ENCODE measurements at places on chromosomes 3 and 15.

DNA sequence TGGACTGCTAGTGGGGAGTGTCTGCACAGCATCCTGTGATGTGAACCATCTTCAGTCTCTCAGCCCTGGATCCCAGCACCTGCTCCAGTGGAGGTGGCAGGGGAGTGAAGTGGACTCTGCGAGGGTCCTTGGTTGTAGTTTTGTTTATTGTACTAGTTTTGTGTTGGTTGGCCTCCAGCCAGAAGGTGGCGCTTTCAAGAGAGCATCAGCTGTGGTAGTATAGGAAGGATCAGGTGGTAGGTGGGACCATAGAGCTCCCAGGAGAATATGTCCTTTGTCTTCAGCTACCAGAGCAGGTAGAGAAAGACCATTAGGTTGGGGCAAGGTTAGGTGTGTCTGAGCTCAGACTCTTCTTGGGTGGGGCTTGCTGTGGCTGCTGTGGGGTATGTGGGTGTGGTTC is 20.9 kb downstream of the NEK11 start:
- no peak for DNase-seq

DNA sequence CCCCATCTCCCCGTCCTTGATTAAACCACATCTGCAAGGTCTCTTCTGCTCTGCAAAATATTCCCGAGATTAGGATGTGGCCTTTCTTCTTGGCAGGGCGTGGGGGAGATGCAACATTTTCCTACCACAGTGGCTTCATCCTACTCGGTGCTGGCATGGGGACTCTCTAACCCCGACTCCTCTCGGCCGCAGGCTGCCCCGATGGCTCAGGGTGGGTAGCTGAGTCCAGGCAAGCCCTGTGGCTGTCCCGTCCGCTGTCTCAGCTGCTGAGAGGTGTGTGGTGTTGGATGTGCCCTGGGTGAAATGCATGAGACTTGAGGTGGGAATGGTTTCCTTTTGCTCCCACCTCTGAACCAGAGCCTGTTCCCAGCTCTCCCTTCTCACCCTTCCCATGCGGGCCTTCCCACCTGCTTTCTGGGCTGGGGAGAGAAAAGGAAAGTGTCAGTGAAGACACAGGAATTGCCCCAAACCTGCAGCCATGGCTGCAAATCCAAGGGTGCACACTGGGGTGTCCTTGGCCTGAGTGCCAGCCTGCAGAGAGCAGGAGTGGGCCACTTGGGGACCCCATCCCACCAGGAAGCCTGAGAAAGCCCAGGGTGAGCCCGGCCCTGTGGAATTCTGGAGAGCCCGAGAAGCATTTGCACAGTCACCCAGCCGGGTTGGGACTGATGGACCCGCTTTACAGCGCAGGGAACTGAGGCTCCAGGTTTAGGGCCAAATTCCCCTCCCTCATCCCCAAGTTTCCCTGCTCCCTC is 115.0 kb downstream of the FBLN2 start:
- no peak for DNase-seq

DNA sequence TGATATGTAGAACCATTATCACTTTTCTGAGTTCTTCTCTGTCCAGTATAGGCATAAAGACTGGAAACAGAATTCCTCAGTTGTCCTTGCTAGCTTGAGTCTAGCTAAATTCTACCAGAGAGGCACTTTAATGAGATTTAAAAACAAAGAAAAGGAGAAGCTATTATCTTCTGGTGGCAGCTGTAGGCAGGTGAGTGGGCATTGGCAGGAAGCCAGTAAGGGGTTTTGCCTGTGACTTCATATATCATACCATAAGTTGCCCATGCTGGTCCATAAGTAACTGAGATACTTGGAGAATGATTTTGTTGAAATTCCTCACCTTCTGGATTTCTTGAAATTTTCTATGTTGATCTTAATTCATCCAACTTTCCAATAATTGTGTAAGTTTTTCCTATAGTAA is 402.3 kb upstream of the TGFBR2 start:
- no peak for DNase-seq

DNA sequence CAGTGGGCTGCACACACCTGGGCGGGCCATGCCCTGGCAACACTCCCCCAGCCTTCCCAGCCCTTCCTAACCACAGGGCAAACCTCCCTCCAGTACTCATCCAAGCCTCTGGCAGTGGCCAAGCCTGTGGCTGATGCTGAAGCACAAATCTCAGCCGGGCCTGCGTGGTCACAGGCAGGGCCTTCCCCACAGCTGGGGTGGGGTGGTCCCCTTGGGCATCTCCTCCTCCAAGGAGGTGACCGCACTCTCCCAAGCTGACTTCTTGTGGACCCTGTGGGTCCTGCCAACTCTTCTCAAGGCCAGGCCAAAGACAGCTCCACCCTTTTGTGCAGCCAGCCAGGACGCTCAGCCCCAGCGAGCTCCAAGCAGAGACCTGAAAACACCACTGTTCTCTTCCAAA is 21.4 kb downstream of the GRAMD2A start:
- DNase-seq, result no peak

DNA sequence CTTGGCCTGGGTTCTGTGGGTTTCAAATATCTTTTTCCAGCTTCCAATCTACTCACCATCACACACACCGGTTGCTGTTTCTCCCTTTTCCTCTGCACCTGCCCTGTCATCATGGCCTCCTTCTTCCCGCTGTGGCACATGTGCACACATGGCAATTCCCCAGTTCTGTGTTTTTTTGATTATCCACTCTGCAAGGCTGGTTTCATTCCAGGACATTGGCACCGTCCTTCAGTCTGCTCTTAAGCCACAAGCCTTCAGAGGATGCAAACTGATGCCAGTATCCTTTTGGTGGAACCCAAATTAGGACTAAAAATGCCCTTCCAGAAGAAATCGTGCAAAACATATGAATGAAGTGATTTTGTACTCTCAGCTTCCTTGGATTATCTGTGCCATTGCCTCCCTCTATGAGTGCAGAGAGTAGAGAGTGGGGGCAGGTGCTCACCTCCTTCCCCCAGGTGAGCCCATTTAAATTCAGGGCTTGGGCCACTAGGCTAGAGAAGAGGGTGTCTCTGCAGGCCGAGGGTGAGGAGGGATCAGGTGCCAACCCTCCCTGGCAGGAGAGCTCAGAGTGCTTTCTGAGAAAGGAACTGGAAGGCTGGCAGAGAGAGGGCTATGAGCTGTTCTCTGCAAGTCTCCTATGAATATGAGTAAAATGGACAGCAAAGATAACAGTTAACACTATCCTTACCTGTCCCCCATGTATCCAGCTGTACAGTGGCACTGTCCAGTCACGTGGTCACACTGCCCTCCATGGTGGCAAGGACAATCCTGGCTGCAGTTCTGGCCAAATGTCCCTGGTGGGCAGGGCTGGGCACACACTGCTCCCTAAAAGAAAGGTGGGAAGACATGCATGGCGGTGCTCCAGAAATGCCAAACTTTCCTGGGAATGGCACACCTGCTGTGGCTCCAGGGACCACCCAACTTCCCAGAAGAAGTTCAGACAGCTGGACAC is 100.8 kb downstream of the RAB11A start:
- no peak for DNase-seq

GRCh38 chr3:42063888-42064287 is 27.3 kb upstream of the TRAK1 start:
- no peak for DNase-seq

- peak; percentile 34 for DNase-seq
Measured at GRCh38 chr3:183159333-183159732, 3.2 kb downstream of the LAMP3 start.

DNA sequence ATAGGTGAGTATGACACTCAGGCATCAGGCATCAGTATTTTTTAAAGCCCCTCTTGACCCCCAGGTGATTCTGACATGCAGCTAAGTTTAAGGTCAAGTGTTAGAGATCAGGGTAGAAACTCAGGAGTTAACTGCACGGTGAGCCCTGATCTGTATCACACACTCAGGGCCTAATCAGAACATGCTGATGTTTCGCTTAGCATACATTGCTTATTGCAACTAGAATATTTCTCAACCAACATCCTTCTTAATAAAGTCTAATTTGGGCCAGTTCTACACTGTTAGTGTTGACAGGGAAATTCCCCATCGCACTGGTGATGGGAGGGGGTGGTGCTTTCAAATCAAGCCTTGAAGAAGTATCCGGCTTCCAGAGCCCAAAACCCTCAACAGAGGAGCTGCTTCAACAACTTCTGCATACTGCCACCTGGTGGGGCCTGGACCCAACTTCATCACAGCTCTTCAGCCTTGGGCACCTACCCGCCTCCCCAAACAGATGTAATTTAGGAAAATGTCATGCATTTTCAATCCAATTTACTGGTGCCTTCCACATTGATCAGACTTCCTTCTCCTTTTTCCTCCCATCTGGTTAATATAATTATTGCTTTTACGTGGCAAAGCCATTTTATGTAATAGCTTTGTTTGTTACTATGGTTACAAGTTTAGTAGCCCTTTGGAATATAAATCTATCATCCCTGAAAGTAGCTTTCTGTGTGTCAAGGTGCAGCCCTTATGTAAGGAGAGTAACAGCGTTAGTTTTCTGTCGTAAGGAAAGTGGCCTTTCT is 312.2 kb downstream of the RORA start:
- DNase-seq, result peak; percentile 59

DNA sequence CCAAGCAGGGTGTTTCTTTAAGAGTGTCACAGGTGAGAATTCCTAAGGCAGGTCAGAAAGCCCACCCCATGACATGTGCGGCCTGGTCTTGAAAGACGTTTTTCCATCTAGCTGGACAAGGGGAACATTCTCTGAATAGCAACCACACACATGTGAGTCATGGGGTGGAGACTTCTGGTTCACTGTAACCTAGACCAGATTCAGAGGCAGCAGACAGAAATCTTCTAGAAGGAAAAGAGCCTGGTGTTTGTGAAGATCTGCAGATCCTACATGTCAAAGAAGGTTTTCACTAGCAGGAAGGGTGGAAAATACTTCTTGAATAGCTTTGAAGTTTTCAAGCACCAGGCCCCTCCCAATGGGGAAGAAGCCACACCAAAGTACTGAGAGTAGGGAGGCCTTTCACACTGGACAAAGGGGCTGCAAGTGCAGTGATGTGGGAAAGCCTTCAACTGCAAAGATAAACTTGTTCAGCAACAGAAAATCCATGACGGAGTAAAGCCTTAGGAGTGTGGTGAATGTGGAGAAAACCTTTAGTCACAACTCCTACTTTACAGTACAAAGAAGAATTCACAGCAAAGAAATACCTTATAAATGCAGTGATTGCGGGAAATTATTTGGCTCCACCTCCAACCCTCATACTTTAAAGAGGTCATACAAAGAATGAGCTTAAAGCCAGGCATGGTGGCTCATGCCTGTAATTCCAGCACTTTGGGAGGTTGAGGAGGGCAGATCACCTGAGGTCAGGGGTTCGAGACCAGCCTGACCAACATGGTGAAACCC is 17.6 kb downstream of the ADAM10 start:
- DNase-seq, result no peak

DNA sequence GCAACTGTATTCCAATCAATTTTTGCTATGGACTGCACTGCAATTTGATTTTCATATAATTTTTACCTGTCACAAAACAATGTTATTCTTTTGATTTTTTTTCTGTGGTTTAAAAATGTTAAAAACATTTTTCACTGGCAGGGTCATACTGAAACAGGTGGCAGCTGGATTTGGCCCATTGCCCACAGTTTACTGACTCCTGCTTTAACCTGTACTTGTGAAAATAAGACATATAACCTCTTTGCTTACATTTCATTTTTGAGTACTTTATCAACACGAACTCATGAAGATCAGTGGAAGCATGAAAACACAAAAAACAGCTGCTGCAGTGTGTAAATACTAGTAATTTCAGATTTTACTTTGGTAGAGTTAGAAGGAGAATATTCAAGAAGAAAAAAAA is 313.1 kb downstream of the WDR72 start:
- DNase-seq, result no peak

DNA sequence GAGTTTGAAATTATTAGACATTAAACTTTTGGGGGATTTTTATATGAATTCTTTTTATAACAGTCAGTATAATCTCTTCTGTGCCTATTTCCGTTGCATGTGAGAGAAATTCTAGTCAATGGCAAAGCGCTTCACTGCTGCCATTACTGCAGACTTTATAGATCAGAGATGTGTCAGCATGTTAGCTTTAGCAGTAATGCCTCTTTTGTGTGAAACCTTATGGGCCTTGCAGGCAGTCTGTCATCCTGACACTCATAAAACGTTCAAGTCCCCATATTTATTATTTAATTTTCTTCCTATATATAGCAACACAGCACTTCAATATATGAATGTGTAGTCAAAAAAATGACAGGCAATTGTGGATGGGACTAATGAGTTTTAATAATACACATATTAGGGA is 191.0 kb downstream of the NLGN1 start:
- DNase-seq, result no peak

DNA sequence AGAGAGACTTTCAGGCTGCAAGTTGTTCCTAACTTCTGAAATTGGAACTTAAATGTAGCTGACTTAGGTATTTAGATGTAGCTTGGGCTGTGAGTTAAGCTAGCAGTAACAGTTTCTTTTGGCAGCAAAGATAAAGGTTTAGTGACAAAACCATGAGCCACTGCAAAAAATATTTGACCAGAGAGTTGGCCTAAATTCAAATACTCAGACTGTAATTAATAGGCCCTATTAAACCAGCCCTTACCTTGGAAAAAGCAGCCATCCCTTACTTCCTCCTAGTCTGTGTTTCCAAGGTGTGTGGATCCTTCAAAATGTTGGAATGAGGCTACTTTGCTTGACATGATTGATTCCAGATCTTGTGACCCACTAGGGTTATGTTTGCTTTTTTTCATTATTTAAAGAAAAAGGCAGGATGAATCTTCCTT is 8.2 kb downstream of the TPM1 start:
- peak; percentile 29 for DNase-seq

- no peak for DNase-seq
Measured at GRCh38 chr3:183449391-183449790, 21.0 kb upstream of the MCF2L2 start.

DNA sequence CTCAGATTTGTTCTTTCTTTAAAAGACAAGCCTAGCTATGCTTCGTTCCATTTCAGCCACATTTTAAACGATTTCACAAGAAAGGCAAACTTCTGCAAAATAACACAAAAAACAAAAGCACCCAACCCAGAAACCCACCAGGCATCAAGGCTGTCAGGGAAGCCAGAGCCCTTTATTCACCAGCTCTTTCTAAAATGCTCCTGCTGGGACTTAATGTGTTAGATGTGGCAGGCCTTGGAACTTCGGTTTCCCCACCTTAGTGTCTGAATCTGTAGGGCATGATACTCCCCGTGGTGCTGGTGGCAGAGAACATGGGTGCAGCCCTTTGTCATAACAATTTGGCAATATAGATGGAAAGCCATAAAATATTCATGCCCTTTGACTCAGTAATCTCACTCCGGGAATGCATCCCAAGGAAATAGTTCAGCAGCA is 56.8 kb upstream of the LCTL start:
- no peak for DNase-seq

All from NCI-H526 (cell line).